ENCODE measurements at places on chromosomes 6 and 20.

GRCh38 chr20:23889775-23890187 is 10.2 kb upstream of the CST5 start:
- peak; percentile 29 for DNase-seq

- DNase-seq, result no peak
Observed at GRCh38 chr6:143400258-143401067, 50.0 kb downstream of the ADAT2 start.

DNA sequence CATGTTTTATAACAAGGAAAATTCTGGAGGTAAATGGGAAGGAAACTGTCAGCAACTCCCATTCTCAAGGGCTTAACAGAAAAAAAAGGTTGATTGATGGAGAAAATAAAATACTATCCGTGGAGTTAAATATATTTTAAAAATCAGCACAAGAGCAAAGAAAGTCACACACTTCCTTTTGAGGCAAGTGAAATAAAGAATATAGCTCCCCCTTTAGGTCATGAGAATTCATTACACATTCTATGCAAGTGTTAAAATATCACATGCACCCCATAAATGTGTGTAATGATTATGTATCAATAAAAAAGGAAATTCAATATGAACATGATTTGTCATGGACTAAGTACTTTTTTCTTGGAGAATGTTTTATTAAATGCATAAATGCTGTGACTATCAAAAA is 349.2 kb downstream of the TPBG start:
- DNase-seq, result no peak

DNA sequence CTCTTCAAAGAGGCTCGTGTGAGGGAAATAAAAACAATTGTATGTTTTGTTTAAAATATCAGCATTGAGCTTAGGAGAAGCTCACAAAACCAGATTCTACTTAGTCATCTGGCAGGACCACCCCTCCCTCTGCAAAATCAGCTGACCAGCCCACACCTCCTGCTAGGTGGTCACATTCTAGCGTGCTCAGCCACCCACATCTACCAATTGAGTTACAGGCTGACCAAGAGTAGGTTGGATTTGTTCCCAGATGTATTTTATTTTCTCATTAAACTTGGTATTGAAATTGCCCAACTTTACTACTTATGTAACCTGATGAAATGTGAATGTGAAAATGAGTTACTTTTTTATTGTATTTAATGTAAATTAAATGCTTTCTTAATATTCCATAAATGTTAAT is 56.2 kb downstream of the SLC22A2 start:
- DNase-seq, result no peak

DNA sequence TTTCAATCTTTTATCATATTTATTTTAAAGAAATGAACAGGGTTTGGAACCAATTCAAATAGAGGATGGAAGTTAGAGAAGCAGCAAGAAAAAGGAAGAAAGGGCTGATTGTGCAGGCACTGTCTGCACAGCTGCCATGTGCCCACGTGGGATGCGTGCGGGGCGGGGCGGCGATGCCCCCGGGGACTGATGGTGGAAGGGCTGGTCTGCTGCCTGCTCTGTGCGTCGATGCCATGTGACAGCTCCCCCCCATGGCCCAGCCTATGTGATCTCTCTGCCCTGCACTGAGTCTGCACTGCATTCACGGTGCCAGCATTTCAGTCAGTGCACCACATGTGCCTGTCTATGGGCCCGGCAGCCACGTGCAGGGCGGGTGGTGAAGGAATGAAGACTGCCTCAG is 96.4 kb downstream of the IRF4 start:
- no peak for DNase-seq

DNA sequence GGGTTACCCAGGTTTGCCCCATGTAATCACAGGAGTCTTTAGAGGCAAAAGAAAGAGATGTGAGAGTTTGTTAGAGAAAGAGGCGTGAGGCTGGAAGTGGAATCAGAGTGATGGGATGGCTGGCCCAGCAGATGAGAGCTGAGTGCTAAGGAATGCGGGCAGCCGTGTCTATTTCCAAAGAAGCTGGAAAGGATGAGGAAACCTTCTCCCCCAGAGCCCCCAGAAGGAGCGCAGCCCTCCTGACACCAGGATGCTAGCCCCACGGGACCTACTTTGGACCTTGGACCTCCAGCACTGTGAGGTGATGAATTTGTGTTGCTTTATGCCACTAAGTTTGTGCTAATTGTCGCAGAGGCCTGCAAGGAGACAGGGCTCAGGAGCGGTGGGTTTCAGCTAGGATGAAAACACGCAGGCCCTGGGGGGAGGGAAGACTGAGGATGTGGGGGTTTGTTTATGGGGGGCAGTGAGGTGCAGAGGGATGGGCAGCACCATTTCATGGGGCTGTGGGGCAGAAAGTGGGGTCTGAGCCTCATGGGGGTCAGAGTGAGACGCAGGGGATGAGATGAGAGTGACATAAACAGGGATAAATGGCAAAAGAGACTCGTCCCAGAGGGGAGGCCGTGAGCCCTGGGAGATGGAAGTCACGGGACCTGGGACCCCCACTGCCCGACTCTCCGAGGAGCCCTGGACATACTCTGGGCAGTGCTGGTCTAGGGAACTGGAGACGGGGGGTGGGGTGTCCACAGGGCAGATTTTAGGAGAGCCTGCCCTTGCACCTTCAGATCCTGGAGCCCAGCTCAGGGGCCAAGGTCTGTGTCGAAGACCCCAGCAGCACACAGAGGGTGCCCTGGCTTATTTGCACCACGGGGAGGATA is 160.2 kb downstream of the NFATC2 start:
- DNase-seq, result no peak
